ENCODE measurements at places on chromosomes 6 and 20.

DNA sequence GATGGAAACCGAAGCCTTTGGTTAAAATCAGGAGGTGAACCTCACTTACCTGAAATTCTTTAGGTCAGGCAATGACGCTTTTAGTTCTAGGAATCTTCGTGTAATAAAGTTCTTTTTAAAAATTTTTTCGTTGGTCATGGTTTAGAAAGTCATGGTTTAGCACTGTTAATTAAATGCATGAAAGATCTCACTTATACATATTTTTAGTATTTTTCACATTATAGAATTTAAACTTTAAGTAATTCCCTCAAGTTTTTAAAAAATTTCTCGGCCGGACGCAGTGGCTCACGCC lies 1.1 kb downstream of the DSE start:
- DNase-seq: no peak

DNA sequence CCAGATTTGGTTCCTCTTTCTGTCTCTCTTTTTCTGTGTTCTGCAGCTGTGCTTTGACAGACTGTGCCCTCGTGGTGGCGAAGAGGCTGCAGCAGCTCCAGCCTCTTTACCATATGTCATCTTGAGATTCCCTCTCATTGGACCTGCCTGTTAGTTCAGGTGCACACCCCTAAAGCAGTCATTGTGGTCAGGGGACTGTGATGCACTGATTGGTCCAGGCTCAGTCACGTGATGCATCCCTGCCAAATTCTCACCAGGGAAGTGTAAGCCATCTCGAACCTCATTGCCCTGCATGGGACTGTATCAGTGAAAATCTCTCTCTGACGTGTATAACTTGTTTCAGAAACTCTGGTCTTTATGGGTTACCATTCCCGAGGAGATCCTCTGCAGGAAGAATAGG lies 160.3 kb downstream of the EYA2 start:
- DNase-seq: no peak

GRCh38 chr20:15818651-15819071 lies 754.6 kb downstream of the KIF16B start:
- no peak for DNase-seq

DNA sequence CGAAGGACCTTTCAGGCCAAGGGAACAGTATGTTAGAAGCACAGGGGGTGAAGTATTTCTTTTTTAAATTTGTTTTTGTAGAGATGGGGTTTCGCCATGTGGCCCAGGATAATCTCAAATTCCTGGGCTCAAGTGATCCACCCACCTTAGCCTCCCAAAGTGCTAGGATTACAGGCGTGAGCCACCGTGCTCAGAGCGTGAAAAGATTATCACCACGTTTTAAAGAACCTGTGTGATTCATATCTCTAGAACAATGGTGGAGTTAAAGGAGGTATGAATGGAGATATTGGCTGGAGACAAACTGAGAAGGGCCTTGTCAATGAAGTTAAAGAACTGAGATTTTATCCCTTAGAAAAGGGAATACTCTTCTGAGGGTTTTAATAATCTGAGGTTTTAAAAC lies 9.7 kb downstream of the ASF1A start:
- no peak for DNase-seq

- peak; percentile 28 for DNase-seq
Measured at GRCh38 chr6:75283907-75284631, 523 bp downstream of the TMEM30A start.

GRCh38 chr6:129120856-129121638 lies 238.1 kb downstream of the LAMA2 start:
- DNase-seq: no peak

- no peak for DNase-seq
Measured at GRCh38 chr6:20454204-20454824, 52.6 kb downstream of the E2F3 start.

DNA sequence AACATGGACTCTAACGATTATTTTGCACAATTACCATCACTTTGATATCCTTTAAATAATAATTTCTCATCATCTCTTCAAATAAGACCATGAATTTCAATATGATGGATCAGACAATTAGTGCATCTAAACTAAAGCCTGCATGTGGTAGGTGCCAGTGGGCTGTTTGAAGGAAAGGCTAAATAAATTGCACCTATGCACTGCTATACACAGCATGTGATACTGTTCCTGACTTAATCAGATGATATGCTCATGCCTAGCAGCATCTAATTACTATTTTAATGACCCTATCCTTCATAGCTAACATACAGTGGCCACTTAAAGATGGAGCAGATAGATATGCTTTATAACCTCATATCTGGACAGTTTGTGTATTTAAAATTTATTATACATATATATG lies 731.6 kb upstream of the MANEA start:
- DNase-seq: no peak

DNA sequence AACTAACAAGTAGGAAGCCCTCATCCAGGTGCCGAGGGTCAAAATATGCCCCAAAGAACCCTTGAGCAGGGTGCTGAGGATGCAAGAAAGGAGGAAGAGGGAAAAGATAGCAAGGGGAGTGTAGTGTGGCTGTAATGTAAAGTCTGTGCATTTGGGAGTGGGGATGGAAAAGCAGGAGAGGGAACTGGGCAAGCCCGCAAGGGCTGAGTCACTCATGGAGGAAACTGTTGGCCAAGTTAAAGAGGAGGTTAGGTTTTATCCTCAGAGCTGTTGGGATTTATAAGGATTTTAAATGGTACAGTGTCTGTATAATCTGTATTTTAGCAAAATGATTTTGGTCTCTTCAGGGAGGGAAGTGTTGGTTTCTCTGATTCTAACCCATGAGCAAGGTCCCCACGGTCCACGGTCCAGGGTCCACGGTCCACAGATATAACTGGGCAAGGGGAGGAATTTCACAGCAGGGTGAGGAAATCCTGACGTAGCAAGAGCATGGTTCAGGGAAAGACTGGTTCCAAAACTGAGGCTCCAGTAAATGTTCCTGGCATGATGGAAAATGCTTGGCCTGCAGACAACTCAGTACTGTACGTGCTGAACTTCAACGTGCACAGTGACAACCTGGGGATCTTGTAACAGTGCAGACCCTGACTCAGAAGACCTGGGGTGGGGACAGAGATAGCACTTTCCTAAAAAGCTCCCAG lies 759.8 kb downstream of the PTPRT start:
- no peak for DNase-seq

GRCh38 chr6:136552054-136552453 lies 1.8 kb upstream of the MAP7 start:
- no peak for DNase-seq

DNA sequence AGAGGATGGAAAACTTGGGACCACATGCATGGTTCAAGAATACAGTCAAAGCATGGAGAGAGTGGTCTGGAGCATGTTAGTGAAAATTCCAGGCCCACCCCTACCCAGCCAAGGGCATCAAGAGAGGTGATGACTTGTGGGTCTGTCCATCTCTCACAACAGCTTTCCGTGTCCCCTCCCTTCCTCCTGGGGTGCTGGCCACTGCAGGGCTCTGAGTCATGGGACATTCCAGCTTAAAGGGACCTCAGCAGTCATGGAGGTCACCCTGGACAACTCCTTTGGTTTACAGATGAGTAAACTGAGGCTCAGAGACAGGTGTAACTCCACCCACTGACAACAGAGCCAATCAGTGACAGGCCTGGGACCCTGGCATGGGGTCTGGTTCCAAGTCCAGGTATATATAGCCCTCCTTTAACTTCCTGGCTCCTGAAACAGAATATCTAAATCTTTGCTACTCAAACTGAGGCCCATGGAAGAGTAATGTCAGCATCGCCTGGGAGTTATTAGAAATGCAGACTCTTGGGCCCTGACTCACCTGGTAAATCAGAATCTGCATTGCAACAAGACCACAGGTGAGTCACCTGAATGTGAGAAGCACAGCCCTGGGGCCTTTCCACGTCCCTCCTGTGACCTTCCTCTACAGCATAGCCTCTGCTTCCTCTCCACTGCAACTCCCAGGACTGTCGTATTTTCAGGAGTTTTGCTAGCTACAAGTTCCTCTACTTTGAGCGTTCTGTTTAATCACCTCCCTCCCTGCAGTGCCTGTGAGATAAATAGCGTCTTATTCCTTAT lies 170.2 kb downstream of the ZDHHC14 start:
- no peak for DNase-seq

GRCh38 chr6:45607798-45608197 lies 230.1 kb upstream of the SUPT3H start:
- DNase-seq: no peak

GRCh38 chr20:17327185-17328148 lies 100.6 kb downstream of the PCSK2 start:
- no peak for DNase-seq

DNA sequence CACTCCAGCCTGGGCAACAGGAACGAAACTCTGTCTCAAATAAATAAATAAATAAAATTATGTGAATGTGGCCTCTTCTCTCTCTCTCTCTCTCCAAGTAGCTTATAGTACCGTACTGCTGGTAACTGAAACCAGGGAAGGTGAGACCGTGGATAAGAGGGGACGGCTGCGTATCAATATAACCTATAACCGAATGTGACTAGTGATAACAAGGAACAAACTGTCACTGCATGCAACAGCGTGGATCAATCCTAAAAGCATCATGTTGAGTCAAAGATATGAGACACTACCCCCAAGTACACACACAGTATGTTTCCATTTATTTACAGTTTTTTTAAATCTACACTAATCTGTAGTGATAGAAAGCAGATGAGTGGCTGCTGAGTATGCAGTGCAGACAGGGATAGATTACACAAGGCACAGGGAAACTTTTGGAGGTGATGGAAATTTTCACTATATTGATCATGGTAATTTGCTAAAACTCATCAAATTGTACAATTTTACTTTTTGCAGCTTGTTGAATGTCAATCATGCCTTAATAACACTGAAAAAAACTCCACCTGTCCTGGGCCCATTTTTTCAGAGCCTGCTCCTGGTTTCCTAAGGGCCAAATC lies 121.4 kb upstream of the ARMC2 start:
- no peak for DNase-seq

DNA sequence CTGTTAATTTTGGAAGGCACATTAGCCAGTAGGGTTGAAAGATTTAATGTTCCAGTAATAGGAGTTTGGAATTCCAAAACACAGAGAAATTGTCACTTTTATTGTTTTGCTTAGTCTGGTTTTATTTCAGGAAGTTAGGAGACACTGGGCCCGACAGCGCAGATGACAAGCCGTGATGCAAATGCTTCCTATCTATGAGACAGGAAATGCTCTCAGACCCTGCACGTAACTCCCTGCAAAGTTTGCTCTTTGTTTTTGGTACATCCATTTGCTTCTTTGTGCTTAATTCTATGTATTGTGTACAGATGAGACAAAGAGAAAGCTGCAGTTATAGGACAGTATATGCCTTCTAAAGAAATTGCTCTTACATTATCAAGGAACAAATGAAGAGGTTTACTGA lies 201.6 kb upstream of the SGK1 start:
- DNase-seq: peak; percentile 63

- DNase-seq: peak; percentile 26
Measured at GRCh38 chr6:105560611-105561066, 157.8 kb upstream of the PREP start.

DNA sequence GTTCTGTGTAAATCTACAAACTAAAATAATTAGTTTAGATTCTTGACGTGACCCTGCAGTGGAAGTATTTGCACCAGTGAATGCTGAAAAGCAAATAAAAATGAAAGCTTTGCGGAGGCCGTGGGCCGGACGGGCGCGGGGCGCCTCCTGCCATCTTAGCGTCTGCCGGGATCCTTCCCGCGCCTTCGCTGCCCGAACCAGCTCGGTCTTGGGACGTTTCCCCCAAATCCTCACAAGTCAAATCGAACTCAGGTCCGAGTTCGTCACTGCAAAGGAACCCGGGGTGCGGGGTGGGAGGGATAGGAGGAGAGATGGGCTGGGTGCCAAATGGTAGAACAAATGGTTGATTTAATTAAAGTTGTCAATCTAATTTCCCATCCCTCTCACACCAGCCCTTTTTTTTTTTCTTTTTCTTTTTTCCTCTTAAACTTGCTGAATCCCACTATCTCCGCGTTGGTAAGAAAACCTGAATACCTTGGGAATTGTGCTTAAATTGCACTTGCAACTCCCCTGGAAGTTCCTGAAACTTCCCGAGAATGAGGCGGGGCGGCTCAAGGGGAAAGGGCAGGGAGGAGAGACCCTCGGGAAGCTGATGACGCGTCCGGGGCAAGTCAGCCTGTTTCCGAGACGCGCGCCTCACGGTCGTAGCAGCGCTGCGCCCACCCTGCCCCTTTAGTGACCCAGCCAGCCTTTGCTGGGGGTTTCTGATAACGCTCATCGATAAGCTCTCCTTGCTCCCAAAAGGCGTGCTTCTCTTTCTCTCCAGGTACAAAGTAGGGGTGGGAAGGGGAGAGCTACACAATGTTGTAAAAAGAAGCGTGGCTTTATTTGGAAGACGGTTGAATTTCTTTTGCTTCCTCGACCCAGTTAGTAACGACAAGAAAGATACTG lies 1.8 kb downstream of the GJA1 start:
- peak; percentile 48 for DNase-seq

- DNase-seq: no peak
Measured at GRCh38 chr6:96391776-96392360, 129.7 kb upstream of the UFL1 start.

- no peak for DNase-seq
Measured at GRCh38 chr6:139779988-139780774, 405.7 kb upstream of the CITED2 start.

- DNase-seq: peak; percentile 25
Measured at GRCh38 chr20:37902504-37903313, at the start of gene VSTM2L. VSTM2L (plus strand) TSS chr20:37903127; CDS start chr20:37903351, 224 bp downstream.

DNA sequence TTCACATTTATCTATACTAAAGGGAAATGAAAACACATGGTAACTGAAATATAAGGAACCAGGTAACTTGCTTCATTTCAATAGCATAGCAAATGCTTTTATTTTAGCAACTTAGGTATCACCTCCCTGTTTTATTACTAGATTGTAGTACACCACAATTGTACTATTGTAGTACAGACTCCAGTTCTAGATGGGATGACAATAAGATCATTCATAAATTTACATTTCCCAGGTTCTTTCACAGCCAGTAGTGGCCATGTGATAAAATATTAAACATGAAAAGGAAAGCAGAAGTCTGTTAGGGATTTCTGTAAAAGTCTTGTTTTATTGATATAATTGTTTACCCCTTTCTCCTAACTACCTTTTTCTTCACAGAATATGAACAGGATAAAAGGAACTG lies 97.2 kb downstream of the LMBRD1 start:
- DNase-seq: no peak

DNA sequence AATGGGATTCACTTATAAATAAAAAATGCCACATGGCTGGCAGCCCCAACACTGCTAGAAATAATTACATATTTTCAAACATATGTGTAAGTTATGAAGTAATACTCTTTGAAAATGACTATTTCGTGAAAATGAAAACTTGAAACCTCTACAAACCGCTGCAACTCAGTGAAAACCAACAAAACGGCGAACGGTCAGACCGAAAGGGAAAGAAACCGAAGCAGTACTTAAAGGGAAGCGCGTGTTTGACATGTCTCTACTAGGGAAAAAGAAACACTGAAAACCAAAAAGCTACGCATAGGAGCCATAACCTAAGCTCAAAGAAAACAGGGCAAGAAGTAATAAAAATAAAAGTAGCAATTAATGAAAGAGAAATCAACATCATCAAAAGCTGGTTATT lies 121.0 kb upstream of the GGTLC1 start:
- DNase-seq: no peak

DNA sequence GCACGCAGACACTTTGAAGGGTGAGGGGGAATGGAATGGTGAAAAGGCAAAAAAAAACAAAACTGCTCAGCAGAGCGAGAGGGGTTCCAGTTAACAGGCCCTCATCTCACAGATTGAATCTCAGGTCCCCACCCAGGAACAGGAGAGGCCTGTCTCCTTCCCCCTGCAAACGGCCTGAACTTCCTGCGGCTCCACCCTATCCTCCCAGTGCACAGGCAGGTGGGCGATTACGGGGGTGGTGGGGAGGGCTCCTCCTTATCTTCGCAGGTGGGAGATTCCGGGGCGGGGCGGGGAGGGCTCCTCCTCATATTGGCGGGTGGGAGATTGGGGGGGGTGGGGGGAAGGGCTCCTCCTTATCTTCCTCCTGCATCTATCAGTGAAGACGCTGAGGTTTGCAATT lies 129.0 kb downstream of the SOX4 start:
- no peak for DNase-seq

Measured in brain microvascular endothelial cell (primary cell).